Stimulated activated CD4-positive, alpha-beta T cell treated with anti-CD3 and anti-CD28 coated beads, Interleukin-1b, Interleukin-23, amount 100 ng/mL, for 1 hour (primary cell): ENCODE measurements at places on chromosomes 16 and 17.

DNA sequence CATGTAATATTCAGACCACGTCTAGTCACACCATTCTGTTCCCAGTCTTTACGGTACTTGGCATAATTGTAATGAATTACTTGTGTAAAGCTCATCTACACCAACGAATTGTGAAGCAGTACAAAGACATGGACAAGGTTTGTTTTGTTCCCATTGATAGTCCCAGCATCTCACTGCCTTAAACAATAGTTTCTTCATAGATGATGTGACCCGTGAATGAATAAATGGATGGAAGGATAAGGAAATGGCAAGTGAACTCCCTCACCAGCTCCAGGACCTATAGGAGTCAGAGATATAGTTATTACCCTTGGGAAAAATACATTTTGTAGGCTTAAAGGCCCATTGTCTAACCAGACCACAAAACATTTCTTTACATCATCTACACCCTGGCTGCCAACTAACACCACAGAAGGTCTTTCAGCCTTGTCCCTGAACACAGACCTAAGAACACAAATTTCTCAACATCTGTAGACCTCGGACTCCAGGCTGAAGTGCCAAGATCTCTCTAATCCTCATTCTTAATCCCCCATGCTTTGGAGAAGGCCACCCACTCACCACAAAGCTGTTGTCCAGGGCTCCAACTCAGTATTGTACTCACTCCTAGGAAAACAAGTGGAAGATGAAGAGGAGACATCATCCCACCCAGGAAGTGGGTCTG lies 38.2 kb downstream of the MAF start:
- DNase-seq: no peak

DNA sequence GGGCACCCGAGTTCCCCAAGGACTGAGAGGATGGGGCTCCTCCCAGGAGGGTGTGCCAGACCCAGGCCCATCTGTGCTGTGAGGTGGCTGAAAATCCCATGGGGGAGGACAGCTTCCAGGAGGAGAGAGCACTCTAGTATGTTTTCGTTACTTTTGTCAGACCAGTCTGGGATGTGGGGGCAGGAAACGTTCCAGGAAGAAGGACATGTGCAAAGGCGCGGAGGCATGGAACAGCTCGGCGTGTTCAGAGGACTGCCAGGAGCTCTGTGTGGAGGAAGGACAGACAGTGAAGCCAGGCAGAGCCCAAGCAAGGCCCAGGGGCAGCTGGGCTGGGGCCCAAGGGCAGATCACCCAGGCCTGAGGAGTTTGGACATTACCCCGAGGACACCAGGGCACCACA lies 7.0 kb downstream of the CA4 start:
- DNase-seq: no peak

DNA sequence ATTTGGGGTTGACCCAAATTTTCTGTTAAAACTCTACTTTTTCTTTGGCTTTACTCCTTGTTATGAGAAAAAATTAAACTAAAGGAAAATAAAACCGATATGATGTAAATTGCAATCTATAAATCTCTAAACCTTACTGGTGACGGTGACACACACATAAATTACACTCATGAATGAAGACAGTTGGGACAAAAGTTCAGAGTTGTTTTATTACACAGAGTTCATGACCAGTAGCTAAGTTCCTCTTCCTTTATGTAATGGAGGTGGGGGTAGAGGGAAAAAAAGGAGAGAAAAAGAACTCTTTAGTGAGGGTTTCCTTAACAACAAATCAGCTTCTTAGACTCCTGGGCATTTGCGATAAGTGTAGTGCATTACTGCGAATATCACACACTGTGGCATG lies 220.7 kb downstream of the KCNJ2 start:
- DNase-seq: no peak

- no peak for DNase-seq
Measured at GRCh38 chr17:2309338-2310154, 5.8 kb downstream of the SRR start.

DNA sequence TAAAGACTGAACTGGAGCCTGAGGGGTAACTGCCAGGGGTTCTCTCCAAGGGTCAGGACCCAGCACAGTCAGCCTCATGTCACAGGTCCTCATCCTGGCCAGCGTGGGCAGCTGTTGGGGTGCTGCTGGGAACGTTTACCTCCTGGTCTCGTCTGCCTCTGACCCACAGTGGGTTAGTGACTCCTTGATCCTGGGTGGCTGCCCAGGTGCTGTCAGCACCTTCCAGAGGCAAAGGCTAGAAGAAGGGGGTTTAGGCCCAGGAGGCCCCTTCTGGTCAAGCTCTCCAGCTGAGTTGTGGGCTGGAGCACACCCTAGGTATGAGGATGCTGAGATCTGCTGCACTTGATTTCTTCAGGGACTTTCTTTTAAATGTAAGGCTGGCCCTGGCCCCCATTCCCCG lies 30.3 kb downstream of the AKAP1 start:
- no peak for DNase-seq

GRCh38 chr17:78785663-78786057 lies 3.6 kb upstream of the CYTH1 start:
- DNase-seq: no peak

GRCh38 chr16:68074850-68075555 lies 10.2 kb upstream of the NFATC3 start:
- no peak for DNase-seq

GRCh38 chr17:7839876-7840261 lies 5.9 kb downstream of the KDM6B start:
- DNase-seq: no peak

- DNase-seq: no peak
Measured at GRCh38 chr16:11611871-11612664, 25.3 kb upstream of the LITAF start.

DNA sequence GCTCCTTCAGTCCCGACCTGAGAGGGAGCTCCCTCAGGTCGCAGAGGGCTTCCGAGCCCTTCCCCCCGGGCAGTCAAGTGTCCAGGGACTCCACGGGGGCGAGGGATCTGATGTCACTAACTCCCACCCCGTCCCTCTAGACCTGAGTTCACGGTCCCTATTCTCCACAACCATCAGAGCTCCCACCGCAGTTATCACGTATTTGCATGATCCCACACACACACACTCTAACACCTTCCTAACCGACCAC lies 3.7 kb upstream of the PER1 start:
- DNase-seq: no peak

- no peak for DNase-seq
Measured at GRCh38 chr16:68528233-68528632, 10.9 kb upstream of the ZFP90 start.

DNA sequence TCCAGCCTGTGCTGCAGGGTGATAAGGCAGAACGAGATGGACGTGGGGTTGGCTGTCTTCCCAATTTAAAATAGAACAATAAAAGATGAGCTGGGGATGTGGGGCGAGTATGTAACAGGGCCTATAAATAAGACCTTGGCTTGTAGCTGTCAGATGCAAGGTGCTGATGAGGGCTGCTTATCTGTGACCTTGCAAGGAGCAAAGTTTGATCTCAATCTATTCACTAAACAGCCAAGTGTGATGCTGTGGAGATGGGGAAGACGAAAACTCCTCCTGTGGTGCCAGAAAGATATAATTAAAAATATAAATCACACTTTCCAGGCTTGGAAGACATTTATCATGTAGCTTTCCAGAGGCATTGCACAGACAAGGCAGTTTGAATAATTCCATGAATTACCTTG lies 26.7 kb upstream of the TEX2 start:
- no peak for DNase-seq

GRCh38 chr16:11976850-11977375 lies 379 bp downstream of the SNX29 start:
- no peak for DNase-seq

DNA sequence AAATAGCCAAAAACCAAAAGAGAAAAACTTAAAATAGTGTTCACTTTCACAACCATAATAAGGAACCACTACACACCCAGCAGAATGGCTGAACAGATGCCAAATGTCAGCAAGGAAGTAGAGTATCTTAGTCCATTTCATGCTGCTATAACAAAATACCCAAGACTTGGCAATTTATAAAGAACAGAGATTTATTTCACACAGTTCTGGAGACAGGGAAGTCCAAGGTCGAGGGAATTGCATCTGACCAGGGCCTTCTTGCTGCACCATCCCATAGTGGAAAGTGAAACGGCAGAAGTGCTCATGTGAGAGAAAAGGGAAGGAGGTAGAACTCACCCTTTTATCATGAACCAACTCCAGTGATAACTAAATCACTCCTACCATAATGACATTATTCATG lies 33.8 kb upstream of the CCL22 start:
- no peak for DNase-seq

DNA sequence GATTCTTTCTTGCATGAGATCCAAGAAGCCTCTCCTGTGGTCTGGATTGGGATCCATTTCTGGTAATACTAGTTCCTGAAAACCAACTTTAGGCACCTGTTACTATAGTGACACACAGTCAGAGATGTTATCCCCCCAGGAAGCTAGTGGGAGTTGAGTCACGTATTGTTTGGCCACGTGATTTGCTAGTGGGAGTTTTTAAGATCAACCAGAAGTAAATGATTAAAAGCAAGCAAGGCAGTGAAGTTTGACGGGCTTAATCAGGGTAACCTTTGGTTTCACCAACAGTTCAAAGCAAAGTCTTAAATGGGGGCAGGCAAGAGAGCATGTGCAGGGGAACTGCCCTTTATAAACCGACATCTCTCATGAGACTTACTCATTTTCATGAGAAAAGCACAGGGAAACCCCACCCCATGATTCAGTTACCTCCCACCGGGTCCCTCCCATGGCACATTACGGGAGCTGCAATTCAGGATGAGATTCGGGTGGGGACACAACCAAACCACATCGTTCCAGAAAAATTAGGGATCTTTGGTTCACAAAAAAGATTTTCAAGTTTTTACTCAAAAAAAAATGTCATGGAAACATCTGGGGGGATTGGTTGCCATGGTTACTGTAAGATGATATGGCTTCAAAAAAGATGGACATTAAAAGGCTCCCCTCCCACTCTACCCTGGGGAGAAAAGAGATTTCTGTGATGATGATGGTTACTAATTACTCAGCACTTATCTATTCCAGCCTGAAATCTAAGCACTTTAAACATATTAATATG lies 483.1 kb upstream of the ERCC4 start:
- no peak for DNase-seq

GRCh38 chr16:56233795-56234566 lies 42.7 kb downstream of the GNAO1 start:
- no peak for DNase-seq

GRCh38 chr16:22751685-22752084 lies 62.3 kb upstream of the HS3ST2 start:
- DNase-seq: no peak

GRCh38 chr16:65176603-65177002 lies 54.7 kb upstream of the CDH11 start:
- no peak for DNase-seq

- DNase-seq: peak; percentile 3
Measured at GRCh38 chr17:63696381-63696961, 3.5 kb downstream of the LIMD2 start.

DNA sequence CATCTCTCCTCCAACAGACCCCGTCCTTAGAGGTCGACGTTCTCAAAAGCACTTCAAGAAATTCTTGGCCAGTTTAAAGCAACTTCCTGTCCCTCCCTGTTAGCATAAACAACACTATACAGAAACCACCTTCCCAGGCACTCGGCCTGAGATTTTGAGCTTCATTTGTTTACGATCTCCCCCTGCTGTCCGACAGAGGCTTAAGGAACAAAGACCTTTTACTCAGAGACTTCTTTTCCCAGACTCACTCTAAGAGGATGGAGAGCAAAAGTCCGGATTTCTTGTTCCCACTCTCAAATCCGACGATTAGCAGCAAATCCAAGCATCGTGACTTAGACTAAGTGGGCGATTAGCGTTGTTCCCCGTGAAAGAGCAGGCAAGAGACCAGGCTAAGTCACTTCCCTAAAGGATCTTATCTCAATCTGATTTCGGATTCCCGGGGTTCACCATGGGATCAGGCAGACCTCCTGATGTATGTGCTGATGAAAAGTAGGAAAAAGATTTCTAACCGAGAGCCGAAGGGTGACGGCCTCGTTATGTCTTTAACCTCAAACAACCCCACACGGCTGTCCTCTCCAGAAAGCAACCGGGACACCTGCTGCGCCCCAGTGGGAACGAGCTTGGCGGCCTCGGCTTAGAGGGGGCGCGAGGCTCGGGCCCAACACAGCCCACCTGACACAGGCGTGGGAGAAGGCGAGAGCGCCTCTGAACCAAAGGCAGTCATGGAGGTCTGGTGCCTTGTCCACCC lies 598 bp downstream of the INPP5K start:
- DNase-seq: no peak

DNA sequence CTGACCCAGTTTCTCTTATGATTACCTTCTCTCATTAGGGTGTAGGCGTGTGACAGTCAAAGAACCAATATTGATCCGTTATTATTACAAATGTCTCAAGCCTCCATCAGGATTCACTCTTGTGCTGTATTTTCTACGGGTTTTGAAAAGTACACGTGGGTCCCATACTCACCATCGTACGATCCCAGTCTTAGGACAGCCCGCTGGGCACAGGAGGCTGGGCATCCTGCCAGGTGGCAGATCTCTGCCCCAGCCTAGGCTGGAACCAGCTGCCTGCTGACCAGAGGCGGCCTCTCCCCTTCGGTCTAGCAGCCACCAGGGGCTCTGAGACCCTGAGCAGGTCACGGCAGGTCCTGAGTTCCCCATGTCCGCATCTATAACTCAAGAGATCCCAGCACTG lies 2.0 kb upstream of the METRNL start:
- no peak for DNase-seq

DNA sequence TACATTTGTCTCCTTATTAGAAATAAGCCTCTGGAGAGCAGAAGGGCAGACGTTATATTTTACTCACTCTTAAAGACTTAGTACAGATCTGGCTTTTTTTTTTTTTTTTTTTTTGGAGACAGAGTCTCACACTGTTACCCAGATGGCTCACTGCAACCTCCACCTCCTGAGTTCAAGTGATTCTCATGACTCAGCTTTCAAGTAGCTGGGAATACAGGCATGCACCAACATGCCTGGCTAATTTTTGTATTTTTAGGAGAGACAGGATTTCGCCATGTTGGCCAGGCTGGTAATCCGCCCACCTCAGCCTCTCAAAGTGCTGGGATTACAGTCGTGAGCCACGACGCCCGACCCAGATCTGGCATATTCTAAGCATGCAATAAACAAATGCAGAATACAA lies 36.4 kb upstream of the TMEM97 start:
- no peak for DNase-seq

DNA sequence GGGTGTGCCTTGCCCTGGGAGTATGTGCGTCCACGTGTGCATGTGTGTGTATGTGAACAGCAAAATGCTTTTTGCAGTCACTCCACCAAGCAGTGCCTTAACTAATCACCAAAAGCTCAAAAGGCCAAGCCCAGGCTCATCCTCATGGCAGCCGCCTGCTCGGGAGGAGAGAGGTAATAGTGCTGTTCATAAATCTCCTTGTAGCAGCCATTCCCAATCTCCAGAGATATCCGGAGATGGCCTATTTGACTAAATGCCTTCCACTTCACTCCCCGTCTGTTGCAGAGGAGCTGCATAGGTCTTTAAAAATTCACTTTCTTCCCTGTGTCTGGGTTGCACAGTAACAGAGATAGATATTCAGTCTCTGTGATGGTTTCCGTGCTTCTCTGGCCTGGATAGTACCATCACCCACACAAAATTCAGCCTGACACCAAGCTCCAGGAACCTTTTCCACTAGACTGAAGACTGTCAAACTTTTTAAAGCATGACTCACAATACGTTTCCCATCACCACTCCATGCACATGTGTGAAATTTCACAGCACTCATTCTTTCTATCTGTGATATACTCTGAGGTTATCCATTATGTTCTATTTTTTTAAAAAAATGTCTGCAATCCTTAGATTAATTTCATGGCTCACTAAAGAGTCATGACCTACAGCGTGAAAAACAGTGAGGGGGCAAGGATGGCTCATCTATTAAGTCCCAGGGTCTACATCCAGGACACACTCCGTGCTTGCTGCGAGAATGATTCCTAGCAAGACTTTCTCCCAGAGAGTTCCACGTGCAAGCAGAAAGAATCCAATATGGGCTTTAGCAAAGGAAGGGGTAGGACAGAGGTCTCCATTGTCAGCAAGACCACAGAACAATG lies 357.8 kb downstream of the GRIN2A start:
- no peak for DNase-seq
